Forelimb muscle (tissue), 1 donor: ENCODE measurements at places on chromosomes 4 and X.
A peak's percentile ranks its signal among the peaks of the same experiment; 100 is the strongest.

DNA sequence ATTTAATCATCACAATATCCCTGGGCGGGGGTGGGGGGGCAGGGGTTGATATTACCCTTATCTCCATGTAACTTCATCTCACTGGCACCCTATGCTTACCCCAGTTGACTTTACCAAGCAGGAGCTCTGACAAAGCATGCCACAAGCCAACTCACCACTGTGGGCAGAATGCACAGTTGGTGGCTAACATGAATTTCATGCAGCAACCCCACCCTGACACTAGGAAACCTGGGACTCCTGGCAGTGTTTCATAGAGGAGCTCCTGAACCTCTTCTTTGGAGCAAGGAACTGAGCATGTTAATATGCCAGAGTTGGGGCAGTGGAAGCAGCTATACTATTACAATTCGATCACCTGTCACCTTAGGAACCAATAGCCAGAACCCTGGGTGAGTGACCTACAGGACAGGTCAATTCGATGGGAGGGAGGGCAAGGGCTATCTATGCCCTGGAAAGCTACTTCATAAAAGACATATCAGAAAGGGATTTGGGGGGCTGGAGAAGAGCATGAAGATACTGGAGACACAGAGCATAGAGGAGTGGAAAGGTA lies 97.2 kb upstream of the ACSL4 start:
- DNase-seq: no peak

DNA sequence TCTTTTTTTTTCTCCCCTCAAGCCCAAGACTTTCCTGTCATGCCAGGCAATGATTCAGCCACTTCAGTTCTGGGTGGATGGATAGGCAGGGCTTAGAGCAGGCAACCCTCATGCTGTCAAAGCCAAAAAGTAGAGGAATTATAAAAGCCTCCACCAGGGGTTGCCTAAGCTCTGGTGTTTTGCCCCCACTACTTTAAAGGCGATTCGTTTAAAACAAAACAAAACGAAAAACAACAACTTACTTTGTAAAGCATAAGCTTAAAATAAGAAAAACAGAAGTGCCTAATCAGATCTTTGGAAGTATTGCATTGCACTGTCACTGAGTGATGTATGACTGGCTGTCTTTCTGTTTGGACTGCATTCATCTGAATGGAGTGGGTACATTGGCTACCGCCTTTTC lies 5.3 kb upstream of the IDS start:
- DNase-seq: no peak

GRCh38 chrX:15675490-15675921 lies 10.9 kb upstream of the CLTRN start:
- peak; percentile 81 for DNase-seq

DNA sequence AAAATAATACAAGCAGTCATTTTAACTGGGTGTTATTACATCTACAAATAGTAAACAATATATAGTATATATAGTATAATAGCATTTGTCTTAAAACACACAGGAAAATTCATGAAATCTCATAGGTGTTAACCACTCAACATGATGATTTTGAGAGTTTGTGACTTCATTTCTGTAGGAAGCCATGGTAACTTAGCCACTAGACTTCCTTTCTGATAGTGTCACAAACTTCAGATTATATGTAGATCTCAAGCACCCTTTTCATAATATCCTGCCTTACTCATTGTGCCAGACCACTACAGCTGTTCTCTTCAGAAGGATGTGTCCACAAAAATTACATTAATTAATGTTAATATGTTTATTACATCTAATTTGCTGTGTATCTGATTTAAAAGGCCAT lies 1250.6 kb downstream of the ADGRL3 start:
- DNase-seq: no peak

DNA sequence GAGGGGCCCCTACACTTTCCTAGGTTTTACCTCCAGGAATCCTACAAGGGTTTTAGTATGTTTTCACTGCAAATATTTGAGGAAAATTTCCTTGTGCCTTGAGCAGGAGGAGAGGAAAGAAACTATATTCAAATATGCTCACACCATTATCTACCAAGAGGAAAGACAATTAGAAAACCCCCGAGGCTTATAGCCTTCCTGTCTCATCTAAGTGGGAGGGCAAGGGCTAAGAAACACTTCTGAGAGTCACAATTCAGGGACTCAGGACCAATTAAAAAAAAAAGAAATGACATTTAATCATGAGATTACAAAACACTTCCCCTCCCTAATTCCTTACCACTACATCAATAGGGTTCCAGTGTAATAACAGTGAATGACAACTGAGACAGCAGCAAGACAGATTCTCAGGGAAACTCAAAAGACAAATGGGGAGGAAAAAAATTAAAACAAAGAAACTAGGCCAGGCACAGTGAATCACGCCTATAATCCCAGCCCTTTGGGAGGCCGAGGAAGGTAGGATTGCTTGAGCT lies 45.6 kb downstream of the ATRX start:
- DNase-seq: no peak

- DNase-seq: no peak
Measured at GRCh38 chr4:114149-114548, 10.2 kb upstream of the ZNF718 start.

DNA sequence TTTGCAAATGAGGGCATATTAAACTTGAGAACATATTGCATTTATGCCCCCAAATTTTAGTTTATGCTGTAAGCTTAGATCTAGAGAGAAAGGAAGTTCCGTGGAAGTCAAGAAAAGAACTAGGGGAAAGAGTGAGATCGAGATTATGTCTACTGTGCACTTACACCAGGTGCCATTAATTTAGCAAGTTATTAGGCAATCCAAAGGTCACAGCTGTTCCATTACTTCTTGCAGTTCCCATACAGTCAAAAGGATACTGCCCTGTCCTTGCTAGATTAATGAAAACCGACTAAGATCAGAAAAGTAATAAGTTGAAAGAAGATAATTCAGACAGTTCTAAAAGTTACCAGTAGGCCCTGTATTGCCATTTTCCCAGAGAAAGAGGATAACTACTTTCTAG lies 49.3 kb upstream of the SLC7A11 start:
- no peak for DNase-seq

- DNase-seq: no peak
Measured at GRCh38 chrX:25427873-25428555, 412.2 kb upstream of the ARX start.

DNA sequence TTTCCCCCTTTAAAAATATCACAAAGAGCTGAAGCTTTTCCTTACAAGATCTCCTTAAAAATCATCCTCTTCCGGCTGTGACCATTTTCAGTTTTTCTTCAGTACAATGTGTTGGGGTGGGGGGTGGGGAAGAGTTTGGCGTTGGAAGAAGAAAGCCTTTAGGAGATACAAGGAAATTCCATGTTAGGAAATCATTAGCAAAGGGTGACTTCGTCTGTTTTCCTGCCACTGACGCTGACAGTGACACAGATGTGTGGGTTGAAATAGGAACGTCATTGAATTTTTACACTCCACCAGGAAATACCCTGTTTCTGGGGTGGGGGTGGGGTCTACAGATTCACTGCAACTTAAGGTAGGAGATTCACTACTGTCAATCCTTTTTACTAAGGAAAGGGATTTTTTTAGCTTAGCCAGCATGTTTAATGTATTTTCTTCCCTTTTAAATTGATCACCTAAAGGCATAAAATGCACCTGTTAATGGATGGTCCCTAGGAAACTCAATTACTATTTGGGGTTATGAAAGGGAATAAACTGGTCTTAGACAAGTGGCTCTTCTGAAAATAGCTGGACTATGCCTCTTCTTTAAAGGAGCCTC lies 3.9 kb downstream of the MAMLD1 start:
- DNase-seq: no peak

DNA sequence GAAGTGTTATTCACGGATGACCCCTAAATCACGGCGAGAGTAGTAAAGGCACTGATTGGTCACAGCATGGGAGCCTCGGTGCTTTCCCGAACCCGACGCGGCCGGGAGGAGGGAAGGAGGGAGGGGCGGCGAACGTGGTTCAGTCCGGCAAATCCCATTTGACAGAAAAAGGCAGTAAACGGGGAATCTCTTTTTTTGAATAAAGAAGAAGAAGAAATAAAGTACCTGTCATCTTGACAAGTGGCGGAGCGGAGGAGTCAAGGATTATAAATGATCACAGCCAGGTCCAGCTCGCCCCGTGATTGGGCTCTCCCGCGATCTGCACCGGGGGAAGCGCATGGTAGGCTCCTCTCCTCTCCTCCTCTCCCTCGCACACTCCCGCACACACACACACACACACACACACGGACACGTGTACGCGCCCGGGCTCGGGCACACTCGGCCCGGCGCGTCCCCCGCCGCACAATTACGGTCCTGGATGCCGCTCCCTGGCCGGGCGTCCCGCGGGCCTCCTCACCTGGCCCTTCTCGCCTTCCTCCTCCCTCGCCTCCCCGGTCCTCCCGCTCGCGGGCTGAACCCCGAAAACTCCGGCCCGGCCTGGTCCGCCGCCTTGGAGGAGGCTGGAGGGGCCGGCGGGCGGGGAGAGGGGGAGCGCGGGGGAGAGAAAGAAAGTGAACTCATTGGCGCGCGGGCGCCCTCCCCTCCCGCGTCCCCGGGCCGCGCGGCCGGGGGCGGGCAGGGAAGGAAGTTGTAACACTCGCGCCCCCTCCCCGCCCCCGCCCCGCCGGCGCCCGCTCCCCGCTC lies 99.2 kb upstream of the TENM3 start:
- no peak for DNase-seq
